Dorsolateral prefrontal cortex (tissue), 122 donors: ENCODE measurements at places on chromosomes 11 and 22. TPM values are rescaled to one million over a fixed set of nuclear protein-coding genes. Genes with fewer than 3 reads are reported as not detected.

POU2F3 gene
- not detected for total RNA-seq

ANKK1 gene
- 0.38 TPM for total RNA-seq

OR5B21 gene
- total RNA-seq = not detected

ZNF280B gene
- 11.5 TPM for total RNA-seq

HTR3B gene
- 7.0 TPM for total RNA-seq

DRG1 gene
- total RNA-seq = 59.7 TPM

CLDN5 gene
- total RNA-seq = 126 TPM

OVOL1 gene
- not detected for total RNA-seq

NAALADL1 gene
- total RNA-seq = 0.38 TPM

GLB1L2 gene
- 2.7 TPM for total RNA-seq

CRYBB3 gene
- total RNA-seq = not detected

RTN4R gene
- total RNA-seq = 48.7 TPM

NFAM1 gene
- total RNA-seq = 2.6 TPM

KCNC1 gene
- total RNA-seq = 101 TPM

TTC36 gene
- total RNA-seq = 2.3 TPM

OR2AT4 gene
- not detected for total RNA-seq

NNMT gene
- total RNA-seq = 8.0 TPM

NXPE1 gene
- not detected for total RNA-seq

KRTAP5-9 gene
- total RNA-seq = 1.2 TPM

OR56A4 gene
- 0.35 TPM for total RNA-seq

LMO2 gene
- 24.8 TPM for total RNA-seq

IL17REL gene
- 0.22 TPM for total RNA-seq
